ENCODE measurements at places on chromosomes 4 and X.

GRCh38 chr4:13169731-13170525 is 314.2 kb downstream of the RAB28 start:
- no peak for DNase-seq

DNA sequence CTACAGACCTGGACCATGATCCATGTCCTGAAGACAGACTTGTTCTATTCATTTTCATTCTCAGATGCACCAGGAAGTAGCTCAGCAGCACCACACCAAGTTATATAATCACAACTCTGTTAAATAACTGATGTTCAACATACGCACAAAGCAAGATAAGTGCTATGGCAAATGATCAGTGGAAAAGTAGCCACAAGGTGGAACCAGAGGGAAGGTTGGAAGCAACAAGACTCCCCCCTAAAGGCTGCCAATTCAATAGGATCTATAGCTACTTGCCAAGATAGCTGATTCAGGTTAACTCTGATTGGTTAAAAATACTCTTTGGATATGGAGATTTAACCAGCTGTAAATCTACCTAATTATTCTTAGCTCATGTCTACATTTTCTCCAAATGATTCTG is 23.7 kb upstream of the FAM47B start:
- DNase-seq, result no peak

- DNase-seq, result no peak
Measured at GRCh38 chr4:123412091-123412505, 15.5 kb downstream of the SPRY1 start.

DNA sequence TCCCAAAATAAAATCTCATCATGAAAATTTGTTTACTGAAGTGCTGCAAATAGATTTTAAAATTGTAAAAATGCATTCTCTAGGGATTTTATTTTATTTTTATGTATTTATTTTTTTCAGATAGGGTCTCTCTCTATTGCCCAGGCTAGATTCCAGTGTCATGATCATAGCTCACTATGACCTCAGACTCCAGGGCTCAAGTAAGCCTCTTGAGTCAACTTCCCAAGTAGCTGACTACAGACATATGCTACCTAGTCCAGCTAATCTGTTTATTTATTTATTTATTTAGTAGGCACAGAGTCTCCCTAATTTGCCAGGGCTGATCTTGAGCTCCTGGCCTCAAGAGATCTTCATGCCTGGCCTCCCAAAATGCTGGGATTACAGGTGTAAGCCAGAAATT is 317.7 kb upstream of the ANXA10 start:
- DNase-seq, result no peak

All from activated CD4-positive, alpha-beta T cell treated with anti-CD3 and anti-CD28 coated beads, Interleukin-2, amount 50 U/mL, for 4 hours (primary cell).